Dorsolateral prefrontal cortex (tissue), 122 donors: ENCODE measurements at places on chromosomes 16 and 17. TPM values are rescaled to one million over a fixed set of nuclear protein-coding genes. Genes with fewer than 3 reads are reported as not detected.

DNA sequence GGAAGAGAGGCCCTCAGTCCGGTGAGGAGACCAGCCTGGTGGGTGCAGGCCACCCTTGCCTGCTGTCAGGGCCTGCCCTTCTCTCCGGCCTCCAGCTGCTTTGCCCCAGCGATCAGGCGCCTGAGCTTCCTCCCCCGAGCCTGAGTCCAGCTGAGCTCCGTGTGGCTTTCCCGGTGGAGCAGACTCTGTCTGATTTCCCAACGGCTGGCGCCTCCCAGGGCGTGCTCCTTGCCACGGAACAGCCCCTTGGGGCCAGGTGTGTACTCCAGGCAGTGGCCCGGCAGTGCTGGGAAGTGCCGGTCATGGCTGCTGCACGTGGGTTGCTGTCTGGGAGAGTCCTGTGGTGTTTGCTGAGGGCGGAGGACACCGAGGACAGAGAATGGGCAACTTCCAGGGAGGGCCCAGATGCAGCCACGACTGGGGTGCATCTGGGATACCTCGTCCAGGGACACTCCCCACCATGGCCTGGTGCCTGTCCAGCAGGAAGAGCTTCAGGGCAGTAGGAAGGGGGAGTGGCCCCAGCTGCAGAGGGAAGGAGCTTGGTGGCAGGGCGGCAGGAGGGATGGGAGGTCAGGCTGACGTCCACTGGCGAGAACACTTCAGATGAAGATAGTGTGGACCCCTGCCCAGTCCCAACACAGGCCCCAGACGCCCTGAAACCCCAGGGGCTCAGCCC lies 22.5 kb downstream of the METRNL start:
- DNase-seq = no peak

DNA sequence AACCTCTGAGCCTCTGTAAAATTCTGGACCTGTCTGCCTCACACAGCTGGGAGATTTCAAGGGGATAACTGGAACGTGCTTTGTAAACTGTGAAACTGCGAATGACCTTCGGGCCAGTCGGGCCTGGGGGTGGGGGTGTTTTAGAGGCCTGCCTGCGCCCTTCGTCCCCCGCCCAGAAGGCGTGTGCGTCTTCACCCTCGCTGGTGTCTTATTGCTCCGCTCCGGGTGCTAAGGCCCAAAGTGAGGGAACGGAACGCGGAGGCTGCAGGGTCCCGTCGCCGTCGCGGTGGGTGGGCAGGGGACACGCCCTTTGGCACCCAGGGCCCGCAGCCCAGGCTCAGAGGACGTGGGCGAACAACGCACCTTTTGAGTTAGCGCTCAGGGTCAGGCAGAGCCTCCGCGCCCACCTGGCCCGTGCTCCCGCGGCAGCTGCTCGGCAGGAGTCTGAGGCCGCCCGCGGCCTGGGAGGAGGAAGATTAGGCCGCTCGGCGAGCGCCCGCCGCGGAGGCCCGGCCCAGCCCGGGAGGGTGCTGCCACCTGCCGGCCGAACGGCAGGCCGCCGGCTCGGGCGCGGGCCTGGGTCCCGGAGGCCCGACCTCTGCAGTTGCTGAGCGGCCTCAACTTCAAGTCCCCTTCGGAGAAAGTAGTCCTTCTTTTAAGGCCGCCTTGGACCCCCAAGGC lies 29.7 kb downstream of the DCAKD start:
- DNase-seq = peak; percentile 47

The SEC14L5 gene
- 38.1 TPM for total RNA-seq

- peak; percentile 27 for DNase-seq
Observed at GRCh38 chr16:85699628-85700027, 10.9 kb upstream of the GINS2 start.

GRCh38 chr16:10812312-10813098 lies 6.1 kb downstream of the TVP23A start:
- no peak for DNase-seq

- no peak for DNase-seq
Observed at GRCh38 chr16:84207251-84207650, 16.3 kb downstream of the ADAD2 start.

DNA sequence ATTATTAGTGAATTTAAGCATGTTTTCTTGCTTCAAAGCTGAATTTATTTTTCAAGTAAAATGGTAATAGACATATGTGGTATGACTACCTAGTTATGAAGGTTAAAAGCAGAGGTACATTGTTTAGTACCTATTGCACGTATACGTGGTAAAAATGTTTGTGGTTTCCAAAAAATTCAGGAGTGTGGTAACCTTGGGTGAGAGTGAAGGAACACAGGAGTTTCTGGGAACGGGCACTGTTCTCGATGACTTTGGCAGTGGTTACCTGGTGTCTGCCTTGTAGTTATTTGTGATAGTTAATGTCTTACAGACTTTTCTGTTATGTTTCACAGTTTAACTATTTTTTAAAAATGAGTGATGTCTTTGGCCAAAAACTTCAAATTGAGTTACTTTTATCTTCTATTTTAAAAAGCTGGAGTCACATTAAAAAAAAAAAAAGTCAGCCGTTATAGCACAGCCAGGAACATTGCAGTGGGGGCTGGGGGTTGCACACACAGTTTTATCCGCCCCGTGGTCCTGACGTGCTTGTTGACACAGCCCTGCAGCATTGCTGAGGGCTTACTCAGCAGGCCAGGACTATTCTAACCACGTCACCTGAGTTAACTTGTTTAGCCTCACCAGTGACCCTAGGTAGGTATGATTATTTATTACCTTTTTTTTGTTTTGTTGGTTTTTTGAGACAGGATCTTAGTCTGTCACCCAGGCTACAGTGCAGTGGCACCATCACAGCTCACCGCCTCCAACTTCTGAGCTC lies 10.9 kb downstream of the JPT2 start:
- no peak for DNase-seq

- DNase-seq = no peak
Observed at GRCh38 chr17:75885431-75885830, 7.0 kb upstream of the TRIM47 start.

DNA sequence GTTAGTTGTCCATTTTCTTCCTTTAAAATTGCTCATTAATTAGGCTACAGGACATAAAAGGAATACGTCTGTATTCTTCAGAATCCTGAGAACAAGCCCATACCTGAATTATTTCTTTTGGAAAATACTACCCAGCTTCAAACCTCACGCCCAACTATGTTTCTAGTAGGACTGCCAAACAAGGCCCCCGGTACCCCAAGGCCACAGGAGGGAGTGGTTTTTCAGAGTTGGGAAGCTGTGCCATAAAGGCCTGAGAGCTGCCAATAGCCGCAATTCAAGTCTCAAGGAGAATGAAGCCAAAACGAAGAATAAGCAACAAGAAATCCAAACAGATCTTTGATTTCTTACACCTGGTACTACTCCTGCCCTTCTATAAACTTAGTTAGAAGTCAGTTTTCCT lies 48.3 kb downstream of the UBE2G1 start:
- DNase-seq = no peak

DNA sequence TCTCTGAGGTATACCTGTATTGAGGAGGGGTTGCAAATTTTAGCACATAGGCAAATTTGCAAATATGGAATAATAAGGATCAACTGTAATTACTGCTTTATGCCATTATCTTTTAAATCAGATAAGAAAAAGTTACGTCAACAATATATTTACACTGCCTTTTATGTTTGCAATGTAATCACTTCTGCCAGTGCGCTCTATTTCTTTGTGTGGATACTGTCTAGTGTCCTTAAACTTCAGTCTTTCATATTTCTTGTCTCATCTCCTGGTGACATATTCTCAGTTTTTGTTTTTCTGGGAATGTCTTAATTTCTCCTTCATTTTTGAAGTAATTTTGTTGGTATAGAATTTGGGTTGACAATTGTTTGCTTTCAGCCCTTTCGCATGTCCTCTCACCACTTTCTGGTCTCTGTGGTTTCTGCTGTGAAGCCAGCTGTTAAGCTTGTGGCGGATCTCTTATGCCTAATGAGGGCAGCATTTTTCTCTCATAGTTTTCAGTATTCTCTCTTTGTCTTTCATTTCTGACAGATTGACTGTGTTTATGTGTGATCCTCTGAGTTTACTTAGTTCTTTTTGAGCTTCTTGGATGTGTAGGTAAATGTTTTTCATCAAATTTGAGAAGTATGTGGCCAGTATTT lies 37.6 kb upstream of the ABCC11 start:
- DNase-seq = no peak

The CORO1A gene
- 72.3 TPM for total RNA-seq

DNA sequence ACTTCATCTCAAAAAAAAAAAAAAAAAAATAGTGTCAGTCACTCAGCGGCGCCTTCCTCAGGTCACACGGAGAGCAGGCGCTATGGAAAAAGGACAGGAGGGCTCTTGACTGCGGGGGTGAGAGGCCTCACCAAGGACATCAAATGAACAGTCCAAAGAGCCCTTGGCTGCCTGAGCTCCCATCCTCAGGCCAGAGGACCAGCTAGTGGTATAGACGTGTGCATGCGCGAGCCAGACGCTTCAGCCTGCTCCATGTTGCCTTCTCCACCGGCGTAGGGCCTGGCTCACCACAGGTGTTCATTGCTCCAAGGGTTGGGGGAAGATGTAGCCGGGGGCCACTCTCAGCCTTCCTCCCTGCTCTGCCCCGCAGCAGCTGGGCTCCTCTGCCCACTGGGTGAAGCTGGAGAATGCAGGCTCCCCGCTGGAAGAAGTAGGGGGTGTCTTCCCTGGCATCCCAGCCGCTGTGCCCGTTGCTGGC lies 65.8 kb upstream of the PLCG2 start:
- DNase-seq = no peak

The COQ9 gene
- total RNA-seq = 69.9 TPM

The EFTUD2 gene
- 98.2 TPM for total RNA-seq

GRCh38 chr16:4358831-4359561 lies 7.9 kb upstream of the PAM16 start:
- peak; percentile 57 for DNase-seq

- no peak for DNase-seq
Observed at GRCh38 chr17:75840799-75841164, 3.4 kb downstream of the UNC13D start.

DNA sequence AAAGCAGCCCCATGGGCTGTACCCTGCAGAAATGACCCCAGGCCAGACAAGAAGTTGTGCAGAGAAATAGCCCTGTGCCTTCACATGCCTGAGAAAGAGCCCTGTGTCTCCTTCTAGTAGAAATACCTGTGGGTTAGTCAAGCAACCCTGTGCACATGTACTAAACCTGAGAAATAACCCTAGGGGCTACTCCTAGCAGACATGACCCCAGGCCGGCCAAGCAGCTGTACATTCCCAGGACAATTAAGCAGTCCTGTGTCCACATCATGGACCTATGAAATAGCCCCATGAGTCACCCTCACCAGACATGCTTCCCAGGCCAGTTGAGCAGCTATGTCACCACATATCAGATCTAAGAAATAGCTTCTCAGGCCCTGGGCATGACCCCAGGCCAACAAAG lies 519.7 kb upstream of the CA10 start:
- no peak for DNase-seq

The SULT1A3 gene
- 25.1 TPM for total RNA-seq

GRCh38 chr16:31507617-31507928 lies 618 bp downstream of the RUSF1 start:
- DNase-seq = no peak

- DNase-seq = no peak
Observed at GRCh38 chr16:74046524-74046923, 250.1 kb upstream of the PSMD7 start.

The ELMO3 gene
- total RNA-seq = 1.3 TPM

DNA sequence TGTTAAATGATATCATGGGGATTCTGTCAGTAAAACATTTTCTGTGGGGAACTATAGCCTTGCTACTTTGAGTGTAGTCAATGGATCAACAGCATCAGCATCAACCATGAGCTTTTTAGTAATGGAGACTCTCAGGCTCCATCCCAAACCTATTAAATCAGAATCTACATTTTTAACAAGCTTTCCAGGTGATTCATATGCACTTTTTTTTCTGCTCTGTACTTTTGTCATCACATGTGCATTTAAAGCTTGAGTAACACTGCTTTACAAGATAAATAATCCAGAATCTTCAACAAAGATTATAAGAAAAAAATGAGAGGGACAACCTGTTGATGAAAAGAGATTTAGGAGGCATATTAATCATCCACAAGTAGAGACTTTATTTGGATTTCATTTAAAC lies 23.5 kb downstream of the NUP93 start:
- DNase-seq = no peak

The UMOD gene
- total RNA-seq = not detected

The HASPIN gene
- not detected for total RNA-seq

GRCh38 chr17:2089021-2089422 lies 34.1 kb downstream of the HIC1 start:
- no peak for DNase-seq

- no peak for DNase-seq
Observed at GRCh38 chr16:24681793-24682192, 47.7 kb upstream of the TNRC6A start.

- no peak for DNase-seq
Observed at GRCh38 chr16:80852261-80852872, 48.0 kb upstream of the CDYL2 start.

The KLHL10 gene
- 0.74 TPM for total RNA-seq

The DNAH9 gene
- total RNA-seq = 14.9 TPM

The ACSM5 gene
- total RNA-seq = 3.5 TPM

The FBXO39 gene
- not detected for total RNA-seq

DNA sequence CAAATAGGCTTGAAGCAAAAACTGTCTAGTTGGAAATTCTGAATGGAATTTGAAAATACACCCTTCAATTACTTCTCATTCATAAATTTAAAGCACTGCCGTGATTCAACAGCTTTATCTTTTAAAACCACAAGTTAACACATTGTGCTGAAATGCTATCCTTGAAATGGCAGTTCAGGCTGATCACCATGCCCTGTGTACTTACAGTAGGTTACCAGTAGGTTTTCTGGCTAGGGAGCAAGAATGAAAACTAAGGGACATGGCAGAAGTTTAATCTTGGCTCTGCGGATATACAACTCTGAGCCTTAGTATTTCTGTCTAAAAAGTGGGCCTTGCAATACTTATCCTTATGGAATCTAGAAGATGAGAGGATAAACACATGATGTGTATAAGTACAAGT lies 28.0 kb downstream of the NXPH3 start:
- no peak for DNase-seq

- no peak for DNase-seq
Observed at GRCh38 chr16:81710596-81710995, 68.5 kb upstream of the PLCG2 start.

GRCh38 chr16:24140730-24141129 lies 115.4 kb upstream of the CACNG3 start:
- no peak for DNase-seq

DNA sequence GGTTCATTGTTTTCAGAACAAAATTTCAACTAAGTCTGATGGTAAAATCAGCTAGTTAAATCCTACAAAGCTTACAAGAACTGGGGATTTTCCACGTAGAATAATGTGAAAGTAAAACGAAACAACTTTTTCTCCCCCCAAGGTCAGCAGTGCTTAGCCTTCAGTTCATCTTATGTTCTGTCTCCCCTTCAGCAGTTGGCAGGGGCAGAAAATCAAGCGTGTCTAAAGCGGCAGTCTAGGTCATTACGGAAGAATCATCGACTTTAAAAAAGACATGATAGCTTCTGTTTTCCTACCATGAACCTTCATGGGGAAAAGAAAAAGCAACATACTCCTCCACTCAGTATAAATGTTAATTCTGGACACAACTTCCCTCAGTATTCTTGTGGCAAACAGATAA lies 50.7 kb downstream of the GNA13 start:
- no peak for DNase-seq

The BRCA1 gene
- 8.1 TPM for total RNA-seq

GRCh38 chr17:1711804-1712203 lies 1.6 kb upstream of the TLCD2 start:
- DNase-seq = no peak

The ALDOA gene
- total RNA-seq = 1,050 TPM
